ENCODE measurements at places on chromosomes 6 and 20.

GRCh38 chr6:107666084-107666980 is 157.8 kb downstream of the SCML4 start:
- DNase-seq, result no peak

- DNase-seq, result no peak
These were observed 59.4 kb downstream of the ME1 start for GRCh38 chr6:83371423-83371822.

DNA sequence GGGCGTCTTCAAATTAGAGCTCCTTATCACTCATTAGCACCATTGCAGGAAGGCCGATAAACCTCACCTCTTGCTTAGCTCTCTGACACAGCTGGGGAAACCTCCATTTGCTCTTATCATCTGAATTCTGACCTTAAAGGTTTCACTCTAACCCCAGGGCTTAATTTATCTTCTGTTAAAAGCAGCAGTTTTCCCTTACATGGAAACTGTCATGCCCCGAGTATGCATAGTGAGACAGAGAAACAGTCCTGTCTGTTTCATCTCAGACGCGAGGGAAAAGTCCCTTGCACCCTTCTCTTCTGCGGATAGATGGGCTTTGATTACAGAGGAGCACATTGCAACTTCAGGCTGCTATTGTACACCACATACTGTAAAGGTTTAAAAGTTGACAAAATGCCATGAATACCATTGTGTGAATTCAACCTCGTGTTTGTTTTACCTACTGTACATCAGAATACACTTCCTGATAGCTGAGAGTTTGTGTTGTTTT is 191.5 kb upstream of the BMP2 start:
- DNase-seq, result no peak

DNA sequence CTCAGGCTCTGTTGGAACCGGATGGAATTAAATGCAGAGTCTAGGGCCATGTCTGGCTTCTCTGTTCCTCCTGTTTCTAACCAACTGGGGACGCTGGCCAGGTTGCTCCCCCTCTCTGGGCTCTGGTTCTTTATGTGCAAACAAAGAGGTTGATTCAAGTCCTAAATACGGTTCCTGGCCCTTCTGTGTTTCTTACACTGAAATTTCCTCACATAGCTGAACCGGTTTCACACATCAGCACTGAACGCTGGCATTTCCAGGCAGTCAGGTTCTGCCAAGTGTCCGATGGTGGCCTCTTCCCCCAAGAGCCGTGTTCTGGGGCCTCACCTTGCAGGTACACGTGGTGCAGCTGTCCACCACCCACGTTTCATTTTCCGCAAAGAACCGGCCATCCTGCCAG is 13.5 kb downstream of the THBS2 start:
- DNase-seq, result no peak

DNA sequence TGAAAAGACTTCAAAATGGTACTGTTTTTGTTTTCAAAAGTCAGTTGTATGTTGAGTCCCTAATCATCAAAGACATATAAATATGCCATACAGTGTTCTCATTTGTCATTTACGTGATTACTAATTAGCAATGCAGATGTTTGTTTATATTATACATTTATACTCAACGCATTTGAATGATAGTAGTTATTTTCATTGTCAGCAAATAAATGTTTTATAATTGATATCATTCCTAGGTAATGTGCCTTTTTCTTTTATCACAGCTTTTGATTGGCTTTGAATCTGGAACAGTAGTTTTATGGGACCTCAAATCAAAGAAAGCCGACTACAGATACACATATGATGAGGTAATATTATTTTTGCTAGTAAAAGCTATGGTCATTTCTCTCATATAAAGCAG is 62.6 kb downstream of the STXBP5 start:
- no peak for DNase-seq

DNA sequence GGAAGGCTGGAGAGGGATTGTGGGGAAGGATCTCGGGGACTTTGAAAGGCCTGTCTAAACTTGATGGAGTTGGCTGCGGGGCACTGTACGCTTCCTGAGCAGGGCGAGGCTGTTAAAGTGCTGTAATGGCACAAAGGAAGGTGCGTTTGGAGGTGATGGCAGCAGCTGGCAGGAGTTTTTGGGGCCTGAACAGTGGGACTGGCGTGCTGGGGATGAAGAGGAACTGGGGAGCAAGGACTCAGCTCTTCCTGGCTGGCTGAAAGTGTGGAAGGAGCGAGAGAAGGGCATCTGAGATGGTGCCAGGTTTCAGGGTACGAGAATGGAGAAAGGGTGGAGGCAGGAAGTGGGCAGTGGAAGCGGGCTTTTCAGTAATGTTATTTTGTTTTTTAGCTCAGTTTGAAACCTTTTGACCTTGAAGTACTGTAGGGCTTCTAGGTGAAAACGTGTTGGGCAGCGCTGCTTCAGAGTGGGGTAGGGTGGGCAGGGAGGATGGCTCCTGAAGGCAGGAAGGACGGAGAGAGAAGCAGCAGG is 8.0 kb downstream of the TMEM181 start:
- DNase-seq, result no peak

DNA sequence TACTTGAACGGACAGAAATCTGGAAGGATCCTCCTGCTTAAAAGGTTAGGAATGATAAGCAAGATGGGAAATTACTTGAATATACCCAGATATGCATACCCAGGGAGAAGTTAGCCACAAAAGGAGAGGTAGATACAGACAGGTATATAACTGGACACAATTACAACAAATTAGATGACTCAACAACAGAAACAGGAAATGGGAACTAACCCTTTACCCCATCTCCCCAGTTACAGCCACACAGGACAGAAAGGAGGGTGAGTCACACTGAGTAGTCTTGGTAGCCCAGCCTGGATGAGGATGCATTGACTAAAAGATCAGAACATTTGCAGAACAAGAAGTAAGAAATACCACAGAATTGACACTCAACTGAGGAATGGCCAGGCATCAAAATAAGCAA is 61.2 kb downstream of the C6orf52 start:
- DNase-seq, result no peak

DNA sequence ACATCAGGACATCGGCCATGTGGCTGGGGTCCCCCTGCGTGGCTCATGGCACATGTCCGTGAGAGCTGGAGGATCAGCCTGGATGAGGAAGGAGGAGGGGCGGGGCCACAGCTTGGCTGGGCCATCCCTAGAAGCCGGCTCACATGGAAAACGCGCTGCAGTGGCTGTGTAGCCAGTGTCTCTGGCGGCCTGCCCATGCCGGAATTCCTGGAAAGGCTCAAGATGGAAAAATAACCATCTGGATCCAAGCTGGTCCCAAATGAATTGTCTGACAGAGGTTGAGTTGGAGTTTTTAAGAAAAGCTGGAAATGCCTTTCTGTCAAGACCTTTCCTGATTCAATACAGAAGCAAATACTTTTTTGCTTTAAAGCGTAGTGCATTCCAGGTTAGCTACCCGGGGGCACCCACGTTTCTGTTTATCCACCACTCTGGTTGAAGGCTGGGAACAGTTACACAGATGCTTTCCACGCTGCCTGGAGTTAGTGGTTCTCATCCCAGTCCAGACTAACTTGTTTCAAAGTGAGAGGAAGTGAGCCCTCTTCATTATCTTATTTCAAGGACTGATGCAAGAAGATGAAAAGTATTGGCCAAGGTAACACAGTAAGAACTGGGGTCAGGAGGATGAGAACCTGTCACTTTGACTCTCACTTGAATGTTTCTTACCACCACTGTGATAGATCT is 99.0 kb downstream of the GMPR start:
- DNase-seq, result no peak

DNA sequence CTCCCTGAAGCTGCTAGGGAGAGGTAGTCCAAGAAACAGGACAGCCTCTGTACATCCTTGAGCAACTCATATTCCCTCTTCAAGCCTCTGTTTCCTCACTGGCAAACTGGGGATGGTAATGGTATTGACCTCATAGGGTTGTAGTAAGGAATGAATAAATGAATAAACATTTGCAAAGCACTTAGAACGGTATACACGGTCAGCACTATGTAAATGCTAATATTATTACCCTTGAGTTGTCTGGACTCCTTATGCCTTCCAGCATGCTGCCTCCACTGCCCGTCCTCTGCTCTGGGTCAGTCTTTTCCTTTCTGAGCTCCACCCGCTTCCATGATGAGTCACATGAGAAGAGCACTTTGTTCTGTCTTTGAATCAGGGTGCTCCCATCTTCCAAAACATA is 50.6 kb downstream of the KHDC1L start:
- DNase-seq, result no peak

- DNase-seq, result no peak
These were observed 10.4 kb downstream of the MOCS1 start for GRCh38 chr6:39923861-39924260.

- no peak for DNase-seq
These were observed 6.0 kb downstream of the PCMT1 start for GRCh38 chr6:149755300-149756260.

GRCh38 chr6:1107578-1107977 is 204.3 kb upstream of the FOXQ1 start:
- DNase-seq, result no peak

DNA sequence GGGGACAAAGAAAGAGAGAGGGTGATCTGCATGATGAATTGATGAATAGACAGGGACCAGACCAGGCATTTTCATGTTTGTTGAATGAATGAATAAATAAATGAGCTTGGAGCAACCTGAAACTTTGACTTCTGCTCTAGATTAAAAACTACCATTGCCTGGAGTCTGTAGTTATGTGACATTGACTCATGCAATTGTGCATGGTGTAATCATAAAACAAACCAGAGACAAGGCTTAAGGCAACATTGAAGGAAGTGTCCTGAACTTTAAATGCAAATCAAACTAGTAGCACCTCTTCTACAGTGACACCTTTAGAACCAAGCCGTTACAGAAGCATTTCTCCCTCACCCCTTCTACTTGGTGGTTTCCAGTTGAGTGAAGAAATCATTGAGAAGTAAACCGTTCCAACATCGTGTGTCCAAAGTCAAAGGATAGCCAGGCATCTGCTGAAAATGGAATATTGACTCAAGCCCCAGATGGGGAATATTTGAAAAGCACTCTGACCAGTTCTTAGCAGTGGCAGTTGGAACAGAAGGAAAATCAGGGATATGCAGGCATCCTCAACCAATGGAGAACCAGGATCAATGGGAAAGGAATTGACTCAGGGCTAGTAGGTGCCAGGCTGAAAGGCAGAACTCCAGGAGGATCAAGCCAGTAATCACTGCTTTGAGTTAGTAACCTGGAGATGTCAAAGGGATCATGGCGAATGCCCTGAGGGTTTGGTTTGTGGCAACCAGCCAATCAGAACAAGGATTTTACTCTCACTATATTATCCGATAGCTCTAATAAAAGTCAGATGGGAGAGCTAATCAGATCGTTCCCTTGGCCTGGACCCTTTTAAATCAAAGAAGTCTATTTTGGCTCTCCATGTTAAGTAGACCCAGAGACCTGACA is 171.2 kb upstream of the TSHZ2 start:
- DNase-seq, result no peak

- DNase-seq, result no peak
These were observed 685.7 kb downstream of the BCKDHB start for GRCh38 chr6:80792151-80792550.

- DNase-seq, result no peak
These were observed 444.1 kb downstream of the KHDRBS2 start for GRCh38 chr6:61841958-61842357.

- DNase-seq, result no peak
These were observed 10.5 kb upstream of the TOP1 start for GRCh38 chr20:41018153-41018552.

- DNase-seq, result no peak
These were observed 28.7 kb downstream of the FRMD1 start for GRCh38 chr6:168050225-168050880.

- peak; percentile 55 for DNase-seq
These were observed 90.5 kb downstream of the SYNJ2 start for GRCh38 chr6:158072083-158072721.

GRCh38 chr20:44955270-44955669 is 4.9 kb downstream of the TOMM34 start:
- no peak for DNase-seq

GRCh38 chr20:7387638-7388193 is 552.5 kb downstream of the HAO1 start:
- DNase-seq, result no peak

DNA sequence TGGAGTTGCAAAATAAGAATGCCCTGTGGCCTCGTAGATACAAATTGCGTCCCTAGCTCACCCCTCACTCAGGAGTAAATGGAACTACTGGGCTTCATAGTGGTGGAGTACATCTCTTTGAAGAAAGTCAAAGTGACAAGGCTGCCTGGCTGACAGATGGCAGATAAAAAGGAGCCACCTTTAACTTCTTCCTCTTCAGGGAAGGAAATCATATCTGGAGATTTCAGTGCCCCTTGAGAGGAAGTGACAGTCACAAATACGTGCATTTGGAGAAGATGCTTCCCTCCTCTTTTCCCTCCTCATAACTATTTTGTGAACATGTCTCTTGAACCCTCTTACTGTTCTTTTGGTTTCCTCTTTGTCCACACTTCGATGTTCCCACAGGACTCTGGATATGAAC is 43.2 kb downstream of the PPP1R3G start:
- DNase-seq, result no peak

DNA sequence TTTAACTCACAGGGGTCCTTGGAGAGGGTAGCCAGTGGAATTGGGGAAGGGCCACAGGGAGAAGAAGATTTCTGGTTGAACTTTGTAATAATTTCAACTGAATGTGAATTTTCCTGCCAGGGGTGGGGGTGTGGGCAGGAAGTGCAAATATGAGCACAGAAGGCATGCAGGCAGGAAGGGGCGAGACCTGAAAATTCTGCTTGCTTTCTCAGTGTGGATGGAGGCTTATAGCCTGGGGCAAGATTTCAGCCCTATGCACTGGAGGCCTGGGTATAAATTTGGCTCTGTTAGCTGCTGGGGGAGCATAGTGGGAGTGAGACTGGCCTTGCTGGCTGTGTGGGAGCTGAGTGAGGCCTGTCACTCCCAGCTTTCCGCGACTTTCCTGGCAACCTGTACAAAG is 54.4 kb downstream of the PERP start:
- no peak for DNase-seq

- DNase-seq, result no peak
These were observed 144.7 kb downstream of the SCML4 start for GRCh38 chr6:107679457-107679856.

DNA sequence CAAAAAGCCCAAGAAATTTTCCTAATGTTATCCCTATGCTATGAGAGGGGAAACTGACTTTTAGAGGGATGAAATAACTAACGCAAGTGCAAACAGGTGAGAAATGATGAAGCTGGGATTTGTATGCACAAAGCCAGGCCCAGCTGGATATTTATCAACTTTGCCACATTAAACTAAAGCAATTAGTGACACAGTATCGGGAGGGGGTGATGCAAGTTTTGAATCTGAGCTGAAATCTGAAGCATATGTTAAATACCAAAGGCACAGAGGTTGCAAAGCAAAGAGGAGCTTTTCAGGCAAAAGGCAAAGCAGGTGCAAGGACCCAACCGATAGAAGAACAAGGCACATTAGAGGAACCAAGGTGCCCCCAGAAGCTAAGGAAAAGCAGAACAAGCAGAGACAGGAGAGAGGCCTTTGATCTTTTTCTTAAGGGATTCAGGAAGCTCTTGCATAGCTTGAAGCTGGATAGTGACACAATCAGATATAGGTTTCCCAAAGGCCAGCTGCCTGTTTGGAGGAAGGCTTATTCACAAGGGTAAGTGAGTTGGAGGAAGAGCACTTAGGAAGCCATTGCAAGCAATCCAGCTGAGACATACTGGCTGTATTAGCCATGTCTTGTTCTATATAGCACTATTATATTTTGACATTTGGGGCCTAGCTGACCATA is 207.5 kb downstream of the HIVEP2 start:
- DNase-seq, result no peak

GRCh38 chr6:105326216-105326615 is 76.7 kb downstream of the PREP start:
- no peak for DNase-seq
